ENCODE measurements at places on chromosomes 5 and 9.

GRCh38 chr5:57174128-57174889 lies 450 bp downstream of the GPBP1 start:
- DNase-seq, result peak; percentile 39

- DNase-seq, result no peak
Observed at GRCh38 chr5:145574889-145575573, 260.1 kb downstream of the PRELID2 start.

GRCh38 chr5:146588331-146589027 lies 72.5 kb upstream of the GPR151 start:
- DNase-seq, result no peak

DNA sequence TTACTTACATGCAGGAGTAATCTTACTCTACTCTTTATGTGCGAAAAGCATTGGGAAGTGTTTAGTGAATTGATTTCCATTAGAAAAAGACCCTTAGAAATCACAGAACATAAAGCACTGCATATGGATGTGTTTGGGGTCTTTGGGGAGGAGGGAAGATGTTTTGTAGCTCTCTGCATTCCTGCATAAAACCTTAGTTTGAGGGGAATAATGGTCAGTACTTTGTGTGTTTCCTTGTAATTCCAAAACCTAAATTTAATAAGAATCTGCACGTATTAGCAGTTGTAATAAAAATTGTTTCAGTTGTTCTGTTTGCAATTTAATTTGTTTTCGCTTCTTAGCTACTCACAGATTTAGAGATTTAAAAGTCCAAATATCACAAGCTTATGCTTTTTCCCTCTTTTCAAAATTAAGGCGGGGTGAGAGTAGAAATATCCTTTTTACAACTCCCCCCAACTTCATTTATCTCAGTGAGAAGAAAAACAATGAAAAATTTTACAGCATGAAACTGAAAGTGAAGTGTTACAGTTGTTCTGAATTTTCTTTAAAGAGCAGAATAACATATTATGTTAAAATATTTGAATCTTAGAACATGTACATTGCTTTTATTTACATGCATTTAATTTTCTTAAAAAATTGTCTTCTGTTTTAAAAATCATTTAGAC lies 143.8 kb downstream of the SMARCA2 start:
- no peak for DNase-seq

DNA sequence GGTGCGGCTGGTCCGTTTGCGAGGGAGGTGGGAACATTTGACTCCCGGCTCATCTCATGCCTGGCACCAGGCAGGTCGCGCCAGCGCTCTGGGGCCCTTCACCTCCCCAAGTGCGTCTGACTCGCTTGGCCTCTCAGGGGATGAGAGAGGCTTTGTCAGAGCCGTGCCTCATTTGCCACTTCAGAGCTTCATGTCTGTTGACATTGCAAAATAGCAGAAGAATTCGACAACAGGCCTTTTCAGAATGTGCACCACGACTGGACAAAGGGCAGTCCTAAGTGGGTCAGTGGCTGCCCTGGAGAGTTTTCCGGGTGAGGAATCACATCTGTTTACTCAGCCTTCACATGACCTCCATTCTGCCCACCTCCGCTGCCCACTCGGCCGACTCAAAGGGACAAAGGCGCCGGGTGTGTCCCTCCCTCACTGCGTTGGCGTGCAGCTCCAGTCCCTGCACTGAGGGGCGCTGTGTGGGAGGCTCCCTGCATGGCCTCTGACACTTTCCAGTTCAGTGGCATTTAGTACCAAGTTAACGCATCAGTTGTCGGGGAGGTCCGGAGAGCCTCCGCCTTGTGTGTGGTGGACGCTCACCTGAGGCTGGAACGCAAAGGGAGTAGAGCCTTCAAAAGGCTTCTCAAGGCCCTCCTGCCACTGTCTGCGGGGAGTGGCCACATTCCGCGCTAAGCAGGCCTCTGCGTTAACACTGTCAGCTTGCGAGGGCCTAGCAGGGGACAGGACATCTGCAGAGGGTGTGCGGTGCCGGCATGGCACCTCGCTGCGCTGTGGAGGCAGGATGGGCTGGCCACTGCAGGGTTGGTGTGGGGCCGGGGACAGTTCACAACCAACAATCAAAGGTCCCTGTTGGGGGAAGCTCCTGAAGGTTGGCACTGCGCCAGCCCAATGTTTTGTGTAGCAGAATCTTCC lies 171.5 kb downstream of the NXNL2 start:
- DNase-seq, result no peak

GRCh38 chr9:1591310-1591709 lies 423.8 kb upstream of the SMARCA2 start:
- DNase-seq, result no peak

- DNase-seq, result no peak
Observed at GRCh38 chr5:153780876-153781705, 257.6 kb downstream of the FAM114A2 start.

DNA sequence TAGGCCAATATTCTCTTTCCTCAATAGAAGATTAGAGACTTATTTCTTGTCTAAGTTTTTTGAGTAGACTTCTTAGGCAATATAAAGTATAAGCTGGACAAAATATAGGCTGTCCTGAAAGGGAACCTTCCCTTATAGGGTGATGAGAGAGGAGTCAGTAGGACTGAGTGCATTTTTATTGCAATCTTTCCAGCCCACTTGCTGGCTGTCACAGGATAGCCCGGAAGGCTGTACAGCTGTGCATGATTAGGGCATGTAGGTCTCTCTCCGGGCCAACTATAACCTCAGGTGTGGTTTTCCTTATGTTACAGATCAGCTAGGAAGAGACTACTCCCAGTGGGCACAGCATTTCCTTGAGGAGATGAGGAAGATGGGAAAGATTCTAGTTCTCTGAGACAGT lies 159.8 kb upstream of the MEF2C start:
- DNase-seq, result no peak

DNA sequence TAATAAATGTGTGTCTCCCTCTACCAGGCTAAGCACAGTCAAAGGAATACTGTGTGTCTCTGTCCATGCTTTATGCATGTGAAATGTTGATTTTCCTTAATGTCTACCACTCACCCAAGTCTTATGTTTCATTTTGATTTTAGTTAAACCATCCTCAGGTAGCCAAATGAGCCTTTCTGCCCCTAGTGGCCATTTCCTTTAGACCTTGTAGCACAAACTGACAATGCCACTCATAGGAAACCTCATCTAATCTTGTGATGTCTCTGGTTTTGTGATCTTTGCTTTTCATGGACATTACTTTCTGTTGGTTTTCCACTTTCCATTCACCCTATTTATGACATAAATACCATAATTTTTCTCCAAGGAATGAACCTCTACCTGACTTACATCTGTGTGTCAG lies 820.8 kb downstream of the MAT2B start:
- no peak for DNase-seq

GRCh38 chr5:119655061-119655460 lies 25.7 kb downstream of the FAM170A start:
- peak; percentile 70 for DNase-seq
